ENCODE measurements at places on chromosomes 12 and 14.

GRCh38 chr14:83638748-83639504 is 1891.0 kb upstream of the FLRT2 start:
- no peak for DNase-seq

GRCh38 chr14:67571275-67571990 is 28.6 kb downstream of the PIGH start:
- DNase-seq = peak; percentile 67

GRCh38 chr12:53989227-53990113 is 4.5 kb downstream of the HOXC10 start:
- peak; percentile 77 for DNase-seq

GRCh38 chr14:29743531-29743930 is 184.1 kb downstream of the PRKD1 start:
- no peak for DNase-seq

GRCh38 chr12:6819106-6820030 is 2.3 kb upstream of the GPR162 start:
- peak; percentile 23 for DNase-seq

GRCh38 chr14:56989359-56989758 is 179.1 kb upstream of the OTX2 start:
- no peak for DNase-seq

- peak; percentile 67 for DNase-seq
Measured at GRCh38 chr12:131074221-131075083, 120.7 kb downstream of the ADGRD1 start.

DNA sequence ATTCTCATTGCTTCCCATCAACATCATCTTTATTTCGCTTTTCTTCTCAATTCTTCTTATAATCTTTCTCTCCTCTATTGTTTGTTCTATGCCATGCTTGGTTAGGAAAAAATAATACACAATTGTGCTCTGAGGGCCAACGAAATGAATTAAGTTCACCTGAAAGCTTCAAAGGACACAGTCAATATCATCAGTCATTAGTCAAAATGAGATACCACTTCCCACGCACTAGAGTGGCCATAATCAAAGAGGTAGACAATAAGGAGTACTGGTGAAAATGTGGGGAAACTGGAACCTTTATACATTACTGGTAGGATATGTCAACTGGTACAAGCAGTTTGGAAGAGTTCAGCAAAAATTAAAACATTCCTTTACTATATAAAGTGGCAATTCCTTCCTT is 91.5 kb downstream of the TMTC1 start:
- no peak for DNase-seq

DNA sequence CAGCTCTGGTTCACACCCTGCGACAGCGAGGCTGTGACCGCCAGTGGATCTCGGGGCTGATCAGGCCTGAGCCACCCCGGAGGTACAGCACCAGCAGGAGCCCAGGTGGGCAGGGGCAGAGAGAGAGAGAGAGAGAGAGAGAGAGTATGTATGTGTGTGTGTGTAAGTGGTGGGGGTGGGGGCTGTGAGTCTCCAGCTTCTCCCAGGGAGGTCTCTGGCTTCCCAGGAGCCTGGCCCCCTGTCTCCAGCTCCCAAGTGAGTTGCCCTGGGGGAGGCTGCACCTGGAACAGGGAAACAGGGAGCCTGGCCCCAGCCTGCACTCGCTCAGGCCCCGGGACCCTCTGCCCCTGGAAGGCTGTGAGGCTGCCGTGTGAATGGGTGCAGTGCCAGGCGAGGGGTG is 2.0 kb downstream of the C14orf180 start:
- no peak for DNase-seq

DNA sequence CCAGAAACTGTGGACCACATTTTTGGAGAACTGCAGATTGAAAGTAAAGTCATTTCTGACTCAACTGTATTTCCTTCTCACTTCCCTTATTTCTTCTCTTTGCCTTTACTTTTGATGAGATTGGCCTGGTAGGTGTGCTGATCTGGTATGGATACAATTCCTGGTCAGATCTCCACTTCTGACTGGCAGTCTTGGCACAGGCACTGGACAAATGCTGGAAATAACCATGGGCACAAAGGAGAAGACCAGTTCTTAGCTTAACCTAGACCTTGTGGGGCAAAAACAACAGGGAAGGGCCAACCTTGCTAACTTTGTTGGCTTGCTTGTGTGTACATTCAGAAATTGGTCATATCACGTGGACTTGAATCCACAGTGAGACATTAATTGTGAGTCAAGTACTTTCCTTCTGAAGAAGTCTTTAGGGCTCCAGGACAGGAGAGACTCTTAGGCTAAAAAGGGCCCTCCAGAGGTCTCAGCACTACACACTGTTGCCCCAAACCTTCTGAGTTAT is 75.0 kb downstream of the DIP2B start:
- DNase-seq = peak; percentile 71

DNA sequence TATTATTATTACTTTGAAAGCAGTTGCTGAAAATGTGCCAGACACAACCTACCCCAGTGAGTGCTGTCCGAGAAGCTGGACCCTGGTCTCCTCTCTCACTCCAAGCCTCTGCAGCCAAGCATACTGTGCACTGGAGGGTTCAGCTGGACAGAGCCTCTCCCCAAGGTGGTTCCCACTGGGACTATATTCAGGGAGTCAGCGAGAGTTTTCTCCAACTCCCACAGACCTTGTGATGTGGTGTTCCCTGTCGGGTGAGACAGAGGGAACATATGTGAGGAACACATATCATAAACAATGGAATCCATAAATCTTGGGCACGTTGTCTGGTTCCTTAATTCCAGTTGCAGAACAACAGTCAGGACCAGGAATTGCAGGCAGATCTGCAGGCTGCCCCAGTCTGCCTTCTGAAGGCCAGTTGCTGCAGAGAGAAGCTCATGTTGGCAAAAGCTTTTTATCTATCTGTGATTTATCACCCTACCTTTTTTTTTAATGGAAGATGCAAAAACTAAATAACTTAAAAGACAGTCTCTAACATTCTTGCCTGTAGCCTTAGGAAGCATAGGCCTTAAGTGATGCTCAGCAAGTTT is 619.8 kb upstream of the TBX3 start:
- no peak for DNase-seq

- peak; percentile 39 for DNase-seq
Measured at GRCh38 chr14:74400031-74400685, 25.9 kb downstream of the SYNDIG1L start.

DNA sequence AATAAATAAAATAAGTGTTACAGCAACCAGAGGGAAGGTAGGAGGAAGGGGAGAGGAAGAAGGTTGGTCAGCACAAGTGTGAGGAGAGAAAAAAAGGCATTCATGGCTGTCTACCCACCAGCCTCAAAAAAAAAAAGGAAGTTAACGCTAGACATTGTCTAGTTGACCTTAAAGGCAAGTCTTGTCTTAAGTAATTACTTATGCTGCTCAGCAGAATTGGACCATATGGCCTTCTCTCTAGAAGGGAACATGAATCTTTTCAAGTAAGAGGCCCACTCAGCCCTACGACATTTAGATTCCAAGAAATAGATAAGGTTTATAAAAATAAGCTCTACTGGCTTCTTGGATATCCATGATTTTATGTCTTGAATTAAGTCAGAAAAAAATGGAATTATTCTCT is 172.7 kb downstream of the ETNK1 start:
- no peak for DNase-seq

DNA sequence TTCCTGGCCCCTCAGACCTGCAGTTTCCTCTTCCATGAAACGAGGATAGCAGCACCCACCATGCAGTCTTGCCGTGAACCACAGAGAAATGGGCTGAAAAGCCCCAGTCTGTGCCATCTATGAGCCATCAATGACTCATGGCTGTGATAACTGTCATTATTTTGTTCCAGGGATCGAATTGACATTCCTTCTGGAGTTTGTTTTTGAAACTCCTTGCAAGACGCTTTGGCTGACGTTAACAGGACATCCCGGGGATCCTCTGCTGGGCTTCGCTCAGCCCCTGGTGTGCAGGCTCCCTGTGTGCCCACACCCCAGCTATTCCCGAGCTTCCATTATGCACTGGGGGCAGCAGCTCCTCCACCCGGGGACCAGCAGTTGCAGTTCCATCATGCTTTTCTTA is 33.8 kb downstream of the MMAB start:
- peak; percentile 59 for DNase-seq

DNA sequence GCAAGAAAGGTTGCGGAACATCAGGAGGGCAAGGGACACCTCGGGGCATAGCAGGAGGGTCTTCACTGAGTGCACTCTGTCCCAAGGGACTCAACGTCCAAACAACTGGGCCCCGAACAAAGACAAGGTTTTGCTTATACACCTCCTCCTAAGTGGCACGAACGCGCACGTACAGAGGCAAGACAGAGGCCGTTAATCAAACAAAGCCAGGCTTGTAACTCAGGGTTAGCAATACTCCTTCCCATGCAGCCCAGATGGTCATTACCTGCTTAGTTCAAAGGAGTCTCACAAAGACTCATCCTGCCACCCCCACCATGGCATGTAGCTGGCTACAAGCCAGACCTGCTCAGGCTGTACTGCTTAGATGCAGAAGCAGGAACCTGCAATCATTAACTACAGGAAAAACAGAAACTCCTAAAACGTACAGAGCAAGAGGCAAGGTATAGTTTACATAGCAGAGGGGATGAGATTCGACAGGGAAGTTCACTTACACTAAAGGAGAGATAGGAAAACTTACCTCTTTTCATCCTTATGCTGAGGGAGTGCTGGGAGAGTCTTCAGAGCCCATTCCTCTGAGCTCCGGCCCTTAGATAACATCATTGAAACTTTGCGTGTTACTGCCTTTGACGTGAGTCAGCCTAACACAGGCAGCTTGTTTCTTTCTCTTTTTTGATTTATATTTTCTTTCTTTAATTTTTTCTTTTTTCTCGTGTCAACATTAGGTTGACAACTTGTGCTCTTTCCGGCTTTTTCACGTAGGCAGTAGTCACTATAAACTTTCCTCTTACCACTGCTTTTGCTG is 1319.1 kb downstream of the TMEM121 start:
- peak; percentile 60 for DNase-seq

GRCh38 chr12:275812-276211 is 13.2 kb upstream of the SLC6A13 start:
- DNase-seq = no peak

DNA sequence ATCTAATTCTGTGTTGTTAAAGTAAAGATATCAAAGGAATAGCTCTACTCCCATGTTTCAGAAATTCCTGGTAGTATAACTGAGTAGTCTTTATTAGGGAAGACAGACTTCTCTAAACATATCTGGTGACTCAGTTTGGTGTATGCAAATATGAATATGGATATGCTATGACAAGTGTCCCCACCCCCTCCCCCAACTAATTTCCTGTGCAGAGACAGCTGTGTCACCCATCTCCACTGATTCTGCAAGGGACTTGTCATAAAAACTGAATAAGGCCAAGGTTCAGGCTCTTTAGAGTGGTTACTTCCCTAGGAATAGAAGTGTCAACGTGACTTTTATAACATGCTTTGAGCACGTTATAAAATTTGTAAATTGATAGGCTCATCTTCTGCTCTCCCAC is 429.1 kb downstream of the DAD1 start:
- no peak for DNase-seq

- no peak for DNase-seq
Measured at GRCh38 chr14:69288956-69289705, 29.2 kb downstream of the GALNT16 start.

DNA sequence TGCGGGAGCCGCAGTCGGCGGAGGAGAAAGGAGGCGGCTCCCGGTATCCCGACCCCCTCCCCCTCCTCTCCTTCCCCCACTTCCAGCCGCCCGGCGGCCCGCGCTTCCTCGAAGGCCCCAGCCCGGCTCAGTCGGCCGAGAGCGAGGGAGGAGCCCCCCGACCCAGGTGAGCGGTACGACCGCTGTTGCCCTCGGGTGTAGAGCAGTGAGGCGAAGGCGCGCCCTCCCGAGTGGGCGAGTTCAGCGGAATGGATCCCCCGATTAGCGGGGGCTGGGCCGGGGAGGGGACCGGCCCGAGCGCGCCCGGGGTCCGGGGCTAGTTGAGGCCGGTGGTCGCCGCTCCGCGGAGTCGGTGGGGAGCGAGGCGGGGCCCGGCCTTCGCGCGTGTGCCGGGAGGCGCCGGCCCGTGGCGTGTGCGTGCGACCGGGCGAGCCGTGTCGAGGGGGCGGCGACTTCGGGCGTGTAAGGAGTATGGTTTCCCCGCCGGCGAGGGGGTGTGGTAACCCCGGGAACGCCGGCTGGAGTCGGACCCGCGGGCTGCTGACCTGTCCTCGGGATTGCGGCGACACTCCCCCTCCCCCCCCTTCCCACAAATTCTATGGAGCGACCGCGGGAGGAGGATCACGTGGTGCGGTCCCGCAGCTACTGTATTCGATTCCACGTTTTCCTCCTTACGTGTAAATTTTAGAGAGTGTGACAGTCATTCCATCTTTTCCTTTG is 501 bp downstream of the RIMKLB start:
- DNase-seq = peak; percentile 57

DNA sequence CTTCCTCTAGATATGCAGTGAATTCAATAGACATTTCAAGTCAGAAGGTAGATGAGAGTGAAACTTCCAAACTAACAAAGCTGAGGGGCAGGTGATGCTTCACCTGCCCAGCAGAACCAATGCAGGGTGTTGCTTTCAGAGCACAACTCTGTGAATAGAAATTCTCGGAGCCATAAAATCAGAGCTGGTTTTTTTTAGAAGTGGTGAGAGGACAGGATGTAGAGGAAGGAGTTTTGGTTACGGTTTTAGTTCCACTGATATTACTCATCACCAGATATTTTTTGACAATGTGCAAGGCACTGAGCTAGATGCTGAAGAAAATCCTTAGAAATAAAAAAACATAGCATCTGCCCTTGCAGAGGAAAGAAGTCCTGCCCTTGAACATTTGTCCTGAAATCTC is 62.2 kb downstream of the BMP4 start:
- DNase-seq = peak; percentile 66
